ENCODE measurements at places on chromosomes 7 and 10.

- no peak for DNase-seq
Observed at GRCh38 chr10:131024259-131025131, 287.0 kb downstream of the TCERG1L start.

GRCh38 chr7:38846280-38846679 lies 62.7 kb downstream of the VPS41 start:
- no peak for DNase-seq

DNA sequence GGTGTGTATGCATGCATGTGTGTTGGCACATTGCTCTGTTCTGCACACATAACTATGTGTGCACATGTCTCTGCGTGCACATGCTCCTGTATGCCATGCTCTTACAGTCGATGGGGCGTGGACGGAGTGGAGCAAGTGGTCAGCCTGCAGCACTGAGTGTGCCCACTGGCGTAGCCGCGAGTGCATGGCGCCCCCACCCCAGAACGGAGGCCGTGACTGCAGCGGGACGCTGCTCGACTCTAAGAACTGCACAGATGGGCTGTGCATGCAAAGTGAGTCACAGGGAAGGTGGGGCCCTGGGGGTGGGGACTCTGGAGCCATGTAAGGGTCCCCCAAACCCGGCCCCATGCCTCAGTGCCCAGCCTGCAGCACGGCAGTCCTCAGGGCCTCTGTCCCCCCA lies 30.6 kb upstream of the SLC29A3 start:
- DNase-seq: no peak

DNA sequence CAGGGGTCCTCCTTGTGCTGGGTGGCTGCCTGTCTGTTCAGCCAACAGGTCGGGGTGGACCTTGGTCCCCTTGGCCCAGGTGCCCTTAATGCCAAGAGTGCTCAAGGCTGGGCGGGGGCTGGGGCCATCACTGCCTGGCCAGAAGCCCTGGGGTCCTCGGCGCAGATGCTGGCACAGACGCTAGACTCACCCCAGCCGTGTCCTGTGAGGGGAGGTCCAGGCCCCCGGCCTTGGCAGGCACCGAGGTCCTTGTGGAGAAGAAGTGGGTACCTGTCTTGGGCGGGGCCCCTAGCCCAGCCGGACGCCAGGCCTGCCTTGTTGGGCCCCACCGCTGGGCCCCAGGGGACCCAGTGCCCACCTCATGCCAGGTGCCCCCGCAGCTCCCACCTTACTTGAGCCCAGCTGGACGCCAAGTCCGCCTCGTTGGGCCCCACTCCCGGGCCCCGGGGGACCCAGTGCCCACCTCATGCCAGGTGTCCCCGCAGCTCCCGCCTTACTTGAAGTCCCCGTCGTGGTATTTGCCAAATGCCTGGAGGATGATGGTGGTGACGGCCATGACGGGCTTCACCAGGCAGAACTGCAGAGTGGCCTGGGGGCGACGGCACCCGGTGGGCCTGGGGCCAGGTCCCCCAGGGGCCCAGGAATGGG lies 6.5 kb downstream of the TMEM184A start:
- no peak for DNase-seq

DNA sequence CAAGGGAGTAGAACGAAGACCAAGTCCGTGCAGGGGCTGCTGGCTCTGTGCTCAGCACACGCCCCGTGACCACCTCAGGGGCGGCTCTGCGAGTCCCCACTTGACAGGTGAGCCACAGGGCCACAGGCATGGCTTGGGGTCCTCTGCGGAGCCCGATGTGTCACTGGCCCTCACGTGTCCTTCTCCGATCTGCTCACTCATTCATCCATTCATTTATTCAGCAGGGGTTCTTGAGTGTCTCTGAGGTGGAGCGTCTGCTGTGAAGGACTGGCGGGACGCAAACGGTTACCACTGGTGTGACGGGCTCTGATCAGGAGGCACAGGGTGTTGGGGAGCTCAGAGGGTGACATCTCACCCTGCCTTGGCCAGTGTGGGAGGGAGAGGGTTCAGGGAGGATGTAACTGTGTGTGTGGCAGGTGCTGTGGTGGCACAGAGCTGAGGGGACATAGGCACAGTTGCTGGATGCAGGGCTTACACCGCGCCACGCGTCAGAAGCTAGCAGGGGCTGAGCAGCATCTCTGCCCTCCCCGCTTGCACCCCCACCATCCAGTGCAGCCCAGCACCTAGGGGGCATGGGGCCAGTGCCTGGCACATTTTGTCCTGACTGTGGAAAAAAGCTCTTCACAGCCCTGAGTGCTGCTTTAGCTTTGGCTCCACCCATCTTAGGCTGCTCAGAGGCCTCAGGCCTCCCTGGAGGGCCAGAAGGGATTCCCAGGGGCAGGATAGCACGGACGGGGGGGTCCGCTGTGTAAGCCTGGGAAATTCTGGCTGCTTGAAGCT lies 116.8 kb downstream of the LHPP start:
- DNase-seq: no peak

GRCh38 chr10:12655940-12656339 lies 306.6 kb downstream of the CAMK1D start:
- DNase-seq: no peak

GRCh38 chr7:36208426-36208825 lies 55.4 kb downstream of the EEPD1 start:
- no peak for DNase-seq

GRCh38 chr10:3068968-3069737 lies 1.8 kb downstream of the PFKP start:
- no peak for DNase-seq

DNA sequence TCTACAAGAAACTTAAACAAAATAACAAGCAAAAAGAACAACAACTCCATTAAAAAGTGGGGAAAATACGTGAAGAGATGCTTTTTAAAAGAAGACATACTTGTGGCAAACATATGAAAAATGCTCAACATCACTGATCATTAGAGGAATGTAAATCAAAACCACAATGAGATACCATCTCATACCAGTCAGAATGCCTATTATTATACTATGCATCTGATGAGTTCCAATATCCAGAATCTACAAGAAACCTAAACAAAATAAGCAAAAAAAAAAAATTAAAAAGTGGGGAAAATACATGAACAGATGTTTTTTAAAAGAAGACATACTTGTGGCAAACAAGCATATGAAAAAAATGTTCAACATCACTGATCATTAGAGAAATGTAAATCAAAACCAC lies 29.6 kb upstream of the AKR1C3 start:
- no peak for DNase-seq

DNA sequence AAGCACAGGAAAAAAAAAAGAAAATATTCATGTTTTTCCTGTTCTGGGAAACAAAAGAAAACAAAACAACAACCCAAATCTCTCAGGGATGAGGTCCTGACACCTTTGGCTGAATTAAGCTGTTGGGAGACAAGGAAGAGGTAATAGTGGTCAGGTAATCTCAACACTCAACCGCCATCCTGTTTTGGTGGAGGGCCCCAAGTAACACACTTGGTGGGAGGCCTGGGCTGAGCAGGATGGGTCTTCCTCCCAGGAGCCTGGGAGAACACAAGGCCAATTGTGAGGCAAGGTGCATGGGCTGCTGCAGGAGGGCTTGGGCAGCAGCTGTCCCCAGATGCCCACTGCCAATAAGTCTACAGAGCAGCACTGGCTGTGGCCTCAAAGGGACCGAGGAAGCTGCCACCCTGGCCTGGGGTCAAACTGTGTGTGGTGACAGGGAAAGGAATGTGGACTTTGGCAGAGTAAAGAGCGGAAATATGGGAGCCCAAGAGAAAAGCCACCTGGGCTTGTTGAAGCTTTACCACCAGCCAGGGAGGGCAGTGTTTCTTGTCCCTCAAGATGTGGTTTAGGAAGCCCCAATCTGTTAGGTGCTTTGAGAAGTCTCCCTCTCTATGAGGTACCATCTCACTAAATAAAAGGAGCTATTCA lies 93.5 kb upstream of the SLC25A13 start:
- DNase-seq: no peak

- no peak for DNase-seq
Observed at GRCh38 chr10:11636697-11637303, 25.4 kb upstream of the USP6NL start.

DNA sequence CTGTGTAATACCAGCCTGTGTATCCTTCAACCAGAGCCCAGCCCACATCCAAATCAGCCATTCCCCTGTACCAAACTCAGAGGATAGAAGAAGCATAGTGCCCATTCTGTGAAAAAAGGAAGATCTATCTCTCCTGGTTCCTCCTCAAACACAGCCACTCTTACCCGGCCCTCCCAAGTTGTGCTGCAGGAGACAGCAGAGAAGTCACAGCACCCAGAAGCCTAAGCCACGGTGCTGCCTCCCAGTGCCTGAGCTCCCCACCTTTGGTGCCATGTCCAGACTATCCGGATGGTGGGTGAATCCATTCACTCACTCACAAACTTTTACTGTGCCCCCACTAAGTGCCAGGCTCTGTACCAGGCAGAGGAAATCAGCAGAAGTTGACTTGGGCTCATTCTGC lies 166.0 kb upstream of the ZMIZ1 start:
- no peak for DNase-seq

GRCh38 chr7:108247614-108248013 lies 117.5 kb upstream of the LAMB4 start:
- no peak for DNase-seq

- peak; percentile 53 for DNase-seq
Observed at GRCh38 chr10:43120929-43121314, 17.3 kb upstream of the CSGALNACT2 start.

GRCh38 chr7:113784316-113784715 lies 134.5 kb downstream of the PPP1R3A start:
- DNase-seq: no peak

GRCh38 chr7:49639808-49640207 lies 133.6 kb upstream of the VWC2 start:
- DNase-seq: no peak

DNA sequence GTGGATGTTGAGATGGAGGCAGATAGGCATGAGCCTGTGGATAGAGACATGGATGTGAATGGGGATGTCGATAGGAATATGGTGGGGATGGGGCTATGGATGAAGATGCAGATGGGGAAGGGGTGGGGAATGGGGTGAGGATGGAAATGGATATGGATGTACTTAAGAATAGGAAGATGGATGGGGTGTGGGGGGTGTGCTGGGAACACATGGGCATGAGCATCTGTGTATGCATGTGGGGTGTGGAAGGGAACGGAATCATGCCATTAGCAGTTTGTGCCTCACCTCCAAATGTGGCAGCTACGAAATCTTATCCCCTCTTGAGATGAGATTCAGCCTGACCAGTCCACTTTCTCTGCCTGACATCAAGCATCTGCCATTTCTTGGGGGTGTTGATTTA lies 359.5 kb upstream of the MGMT start:
- no peak for DNase-seq

DNA sequence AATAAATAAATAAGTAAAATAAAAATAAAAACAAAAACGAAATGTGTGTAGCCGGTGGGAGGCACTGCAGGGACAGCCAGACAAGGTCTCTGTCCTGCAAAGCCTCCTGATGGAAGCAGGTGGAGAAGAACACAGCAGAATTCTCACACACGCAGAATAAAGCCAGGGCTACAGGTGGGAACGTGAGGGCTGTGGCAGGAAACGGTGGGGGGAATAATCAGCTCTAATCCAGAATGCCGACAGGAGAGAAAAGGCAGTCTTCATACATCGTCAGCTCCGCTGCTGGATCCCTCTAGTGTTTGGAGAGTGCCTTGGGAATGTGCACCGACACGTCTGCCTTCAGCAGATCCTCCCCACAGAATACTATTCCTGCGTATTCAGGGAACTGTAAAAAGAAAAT lies 6.8 kb upstream of the SNX8 start:
- no peak for DNase-seq

DNA sequence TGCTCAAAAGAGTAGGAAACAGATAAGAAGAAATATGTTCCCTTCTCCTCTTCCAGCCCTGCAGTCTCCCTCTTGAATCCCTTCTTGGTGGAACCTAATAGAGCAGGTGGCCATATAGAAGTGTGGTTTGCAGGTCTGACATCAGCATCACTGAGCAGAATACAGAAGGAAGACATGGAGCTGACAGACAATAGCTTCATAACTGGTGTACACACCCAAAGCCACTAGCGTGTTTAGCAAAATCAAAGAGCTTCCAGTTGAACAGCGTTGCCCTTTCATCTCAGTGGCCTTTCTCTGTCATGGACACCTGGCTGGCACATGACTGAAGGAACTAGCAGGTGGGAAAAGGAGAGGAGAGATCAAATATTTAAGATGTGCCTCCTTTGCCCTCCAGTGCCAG lies 245.5 kb downstream of the BAMBI start:
- no peak for DNase-seq

- DNase-seq: no peak
Observed at GRCh38 chr7:31786326-31786725, 99.3 kb downstream of the PPP1R17 start.

DNA sequence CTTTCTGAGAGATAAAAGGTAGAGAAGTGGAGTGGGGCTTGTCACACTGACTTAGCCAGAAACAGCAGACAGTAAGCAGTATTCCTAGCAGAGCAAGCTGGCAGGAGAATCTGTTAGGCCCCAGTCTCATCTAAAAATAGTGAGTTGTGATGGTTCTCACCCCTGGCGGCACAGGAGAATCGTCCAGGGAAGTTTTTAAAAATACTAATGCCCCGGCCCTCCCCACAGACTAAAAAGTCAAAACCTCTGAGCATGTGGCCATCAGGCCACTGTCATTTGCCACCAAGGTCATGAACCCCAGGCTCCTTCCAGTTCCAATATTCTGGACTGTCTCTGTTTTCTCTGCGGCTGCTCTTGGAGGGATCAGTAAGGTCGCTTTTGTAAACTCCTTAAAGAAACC lies 34.0 kb downstream of the LYZL1 start:
- DNase-seq: no peak

GRCh38 chr10:58981846-58982245 lies 194.6 kb upstream of the PHYHIPL start:
- DNase-seq: no peak

- no peak for DNase-seq
Observed at GRCh38 chr7:98674881-98675280, 57.8 kb downstream of the NPTX2 start.

DNA sequence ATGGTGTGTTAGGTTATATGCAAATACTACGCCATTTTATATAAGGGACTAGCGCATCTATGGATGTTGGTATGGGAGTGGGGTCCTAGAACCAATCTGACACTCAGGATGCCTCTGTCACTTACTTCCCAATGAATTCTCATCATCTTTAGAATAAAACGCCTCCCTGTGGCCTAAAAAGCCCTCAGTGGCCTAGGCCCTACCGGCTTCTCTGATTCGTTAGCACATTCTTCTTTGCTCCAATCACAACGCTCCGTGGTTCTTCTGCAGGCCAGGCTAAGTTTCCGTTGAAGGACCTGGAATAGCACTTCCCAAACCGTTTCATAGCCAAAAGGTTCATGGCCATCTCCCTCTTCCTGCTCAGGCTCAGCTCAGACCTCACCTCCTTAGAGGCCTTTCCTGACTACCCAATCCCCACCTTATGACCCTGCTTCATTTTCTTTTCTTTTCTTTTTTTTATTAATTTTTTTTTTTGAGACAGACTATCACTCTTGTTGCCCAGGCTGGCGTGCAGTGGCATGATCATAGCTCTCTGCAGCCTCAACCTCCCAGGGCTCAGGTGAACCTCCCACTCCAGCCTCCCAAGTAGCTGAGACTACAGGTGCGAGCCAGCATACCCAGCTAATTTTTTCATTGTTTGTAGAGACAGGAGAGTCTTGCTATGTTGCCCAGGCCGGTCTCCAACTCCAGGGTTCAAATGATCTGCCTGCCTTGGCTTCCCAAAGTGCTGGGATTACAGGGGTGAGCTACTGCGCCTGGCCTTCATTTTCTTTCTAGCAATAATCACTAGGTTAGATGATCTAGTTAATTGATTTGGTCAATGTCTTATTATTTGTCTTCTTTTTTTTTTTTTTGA lies 24.5 kb upstream of the YWHAG start:
- no peak for DNase-seq

GRCh38 chr10:116133634-116134033 lies 139.4 kb downstream of the GFRA1 start:
- DNase-seq: no peak

GRCh38 chr10:133388236-133388972 lies 5.6 kb upstream of the MTG1 start:
- DNase-seq: no peak
